IMR-90 (cell line): ENCODE measurements at places on chromosomes 6 and 20.

GRCh38 chr6:11848346-11848651 is 69.7 kb upstream of the ADTRP start:
- peak; percentile 35 for DNase-seq

- DNase-seq: no peak
Observed at GRCh38 chr6:111846492-111847409, 26.5 kb downstream of the FYN start.

DNA sequence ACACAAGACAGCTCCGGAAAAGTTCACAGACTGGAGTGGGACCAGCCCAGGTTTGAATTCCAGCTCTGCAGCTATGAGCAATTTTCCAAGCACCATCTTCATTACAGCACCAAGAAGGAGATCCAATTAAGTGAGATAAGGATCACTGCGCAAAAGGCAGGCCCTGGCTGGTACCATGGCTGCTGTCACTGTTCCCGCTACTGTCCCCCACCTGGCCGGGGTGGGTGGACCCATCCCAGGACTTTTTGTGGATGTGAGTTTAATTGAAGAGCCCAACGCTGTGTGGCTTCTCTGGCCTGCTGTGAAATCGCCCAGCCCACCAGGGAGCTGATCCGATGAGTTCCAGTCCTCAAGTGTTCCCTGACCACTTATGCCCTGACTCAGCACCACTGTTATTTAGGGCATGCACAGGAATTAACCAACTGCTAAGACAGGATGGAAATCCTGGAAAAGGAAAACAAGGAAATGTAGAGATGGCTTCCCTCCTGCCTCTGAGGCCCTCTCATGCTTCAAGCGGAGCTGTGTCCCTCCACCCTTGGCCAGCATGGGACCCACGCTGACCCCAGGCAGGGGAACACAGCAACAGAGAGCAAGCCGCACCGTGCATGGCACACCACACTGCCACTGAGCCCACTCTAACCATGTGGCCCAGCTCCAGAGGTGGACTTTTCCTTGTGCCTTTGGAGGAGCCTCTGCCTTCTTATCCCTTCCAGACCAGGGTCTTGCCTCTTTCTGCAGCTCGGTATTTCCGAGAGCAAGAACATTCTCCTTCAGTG is 150.0 kb upstream of the CST7 start:
- DNase-seq: no peak

DNA sequence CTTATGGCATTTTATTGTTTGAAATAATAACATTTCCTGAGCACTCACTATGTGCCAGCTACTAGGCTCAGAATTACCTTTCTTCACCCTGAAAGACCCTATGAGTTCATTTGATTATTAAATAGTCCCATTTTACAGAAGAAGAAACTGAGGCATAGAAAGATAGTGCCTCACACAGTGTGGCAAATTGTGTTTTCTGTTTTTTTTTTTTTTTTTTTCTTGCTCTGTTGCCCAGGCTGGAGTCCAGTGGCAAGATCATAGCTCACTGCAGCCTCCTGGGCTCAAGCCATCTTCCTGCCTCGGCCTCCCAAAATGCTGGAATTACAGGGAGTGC is 59.7 kb upstream of the PTPN1 start:
- no peak for DNase-seq

GRCh38 chr20:47674686-47675085 is 110.6 kb downstream of the SULF2 start:
- no peak for DNase-seq

DNA sequence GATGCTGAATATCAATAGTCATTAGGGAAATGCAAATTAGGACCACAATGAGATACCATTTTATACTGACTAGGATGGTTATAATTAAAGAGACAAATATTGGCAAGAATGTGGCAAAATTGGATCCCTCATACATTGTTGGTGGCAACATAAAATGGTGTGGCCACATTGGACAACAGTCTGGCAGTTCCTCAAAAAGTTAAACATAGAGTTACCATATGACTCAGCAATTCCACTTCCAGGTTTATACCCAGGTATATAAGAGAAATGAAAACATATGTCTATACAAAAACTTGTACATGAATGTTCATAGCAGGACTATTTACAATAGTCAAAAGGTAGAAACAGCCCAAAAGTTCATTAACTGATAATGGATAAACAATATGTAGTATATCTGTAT is 2.0 kb upstream of the CRIP3 start:
- no peak for DNase-seq

DNA sequence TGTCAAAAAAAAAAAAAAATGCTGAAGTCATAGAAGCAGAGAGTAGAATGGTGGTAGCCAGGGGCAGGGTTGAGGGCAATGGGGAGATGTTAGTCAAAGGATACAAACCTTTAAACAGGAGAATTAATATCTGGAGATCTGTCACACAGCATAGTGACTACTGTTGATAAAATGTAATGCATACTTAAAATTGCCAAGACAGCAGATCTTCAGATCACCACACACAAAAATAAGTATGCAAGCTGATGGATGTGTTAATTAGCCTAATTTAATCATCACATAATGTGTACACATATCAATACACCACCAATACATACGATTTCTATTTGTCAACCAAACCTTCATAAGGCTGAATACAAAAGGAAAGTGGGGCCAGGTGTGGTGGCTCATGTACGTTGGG is 83.5 kb upstream of the PHACTR3 start:
- no peak for DNase-seq

- no peak for DNase-seq
Observed at GRCh38 chr6:92114091-92114675, 1305.2 kb downstream of the EPHA7 start.

DNA sequence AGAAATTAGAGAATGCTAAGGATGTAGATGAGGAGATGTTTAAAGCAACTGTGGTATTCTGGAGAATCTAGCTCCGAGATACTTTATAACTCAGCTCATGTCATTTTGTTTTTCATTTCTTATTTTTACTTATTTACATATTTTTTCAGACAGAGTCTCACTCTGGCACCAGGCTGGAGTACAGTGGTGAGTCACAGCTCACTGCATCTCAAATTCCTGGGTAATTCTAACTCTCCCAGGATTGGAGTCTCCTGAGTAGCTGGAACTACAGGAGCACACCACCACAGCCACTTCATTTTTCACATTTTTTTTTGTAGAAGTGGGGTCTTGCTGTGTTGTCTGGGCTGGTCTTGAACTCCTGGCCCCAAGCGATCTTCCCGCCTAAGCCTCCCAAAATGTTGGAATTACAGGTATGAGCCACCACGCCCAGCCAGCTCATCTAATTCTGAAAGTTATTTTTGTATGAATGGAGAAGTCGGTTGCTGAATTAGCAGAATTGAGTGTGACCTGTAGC is 94.3 kb upstream of the FAM8A1 start:
- peak; percentile 67 for DNase-seq

DNA sequence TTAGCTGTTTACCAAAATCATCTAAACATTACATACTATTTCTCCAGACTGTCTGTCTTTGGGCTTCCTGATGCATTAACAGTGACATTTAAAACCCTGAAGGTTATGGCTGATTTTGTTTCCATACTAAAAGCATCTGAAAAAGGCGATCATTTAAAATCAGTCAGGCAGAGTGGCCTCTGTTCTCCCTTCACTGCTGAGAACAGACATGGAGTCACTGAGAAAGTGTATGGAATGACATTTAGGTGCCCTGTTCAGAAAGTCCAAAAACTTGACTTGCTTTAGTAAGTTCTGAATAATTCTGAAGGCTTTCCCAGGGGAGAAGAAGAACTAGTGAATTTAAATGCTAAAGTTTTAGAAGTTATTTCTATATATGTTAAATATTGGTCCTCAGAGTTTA is 83.0 kb downstream of the MAP7 start:
- DNase-seq: no peak

GRCh38 chr6:101232961-101233360 is 160.5 kb upstream of the GRIK2 start:
- no peak for DNase-seq

DNA sequence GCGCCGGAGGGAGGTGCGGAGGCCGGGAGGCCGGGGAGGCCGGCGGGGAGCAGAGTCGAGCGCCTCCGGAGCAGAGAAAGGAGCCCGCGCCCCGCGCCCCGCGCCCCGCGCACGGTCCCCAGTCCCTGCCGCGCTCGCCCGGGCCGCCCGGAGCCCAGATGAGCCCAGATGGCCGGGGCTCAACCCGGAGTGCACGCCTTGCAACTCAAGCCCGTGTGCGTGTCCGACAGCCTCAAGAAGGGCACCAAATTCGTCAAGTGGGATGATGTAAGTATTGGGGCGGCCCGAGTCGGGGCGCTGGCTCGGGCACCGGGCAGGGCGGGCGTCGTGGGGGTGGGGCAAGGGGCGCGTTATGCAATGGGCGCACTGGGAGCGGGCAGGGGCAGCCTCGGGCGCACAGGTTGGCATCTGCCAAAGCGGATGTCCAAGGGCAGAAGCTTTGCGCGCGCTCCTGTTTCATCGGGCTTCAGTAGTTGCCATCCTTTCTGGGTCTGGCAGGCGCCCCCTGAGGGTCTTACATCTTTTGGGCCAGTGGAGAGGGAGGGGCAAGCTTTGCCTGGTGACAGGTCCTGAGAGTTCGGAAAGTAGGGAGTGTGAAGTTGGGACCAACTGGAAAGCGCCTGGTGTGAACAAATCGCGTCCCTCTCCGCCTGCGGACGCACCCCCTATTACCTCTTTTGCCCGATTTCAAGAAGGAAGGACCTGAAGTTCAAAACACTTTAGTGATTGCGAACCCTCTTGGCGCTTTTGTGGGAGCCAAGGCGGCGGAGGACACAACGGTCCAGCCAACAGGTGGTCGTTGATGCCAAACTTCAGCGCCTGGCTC is 631 bp downstream of the PLCB1 start:
- no peak for DNase-seq

GRCh38 chr6:112029045-112029822 is 24.7 kb upstream of the CCN6 start:
- peak; percentile 74 for DNase-seq

- DNase-seq: no peak
Observed at GRCh38 chr6:3848380-3848779, 793 bp upstream of the FAM50B start.

GRCh38 chr6:124757560-124757959 is 204.7 kb upstream of the RNF217 start:
- no peak for DNase-seq

DNA sequence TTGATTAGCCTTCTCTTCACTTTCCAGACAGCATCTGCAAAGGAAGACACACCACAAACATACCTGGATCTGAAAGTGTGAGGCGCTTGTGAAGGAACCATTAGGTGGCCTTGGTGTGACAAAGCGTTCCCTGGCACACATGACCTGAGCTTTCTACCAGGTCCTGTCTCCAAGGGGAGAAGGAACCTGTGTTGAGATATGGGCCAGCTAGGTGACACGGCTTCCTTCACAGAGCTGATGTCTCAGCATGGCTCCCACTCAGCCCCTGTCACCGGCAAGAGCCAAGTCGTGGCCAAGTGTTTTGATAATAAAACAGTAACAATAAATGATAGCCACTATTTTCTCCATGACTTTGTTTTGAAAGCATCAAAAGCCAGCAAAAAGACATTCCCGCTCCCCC is 20.3 kb upstream of the TAGAP start:
- DNase-seq: no peak

GRCh38 chr20:15902493-15902892 is 670.8 kb downstream of the KIF16B start:
- DNase-seq: no peak

- no peak for DNase-seq
Observed at GRCh38 chr6:6858533-6858982, 249.2 kb upstream of the RREB1 start.

DNA sequence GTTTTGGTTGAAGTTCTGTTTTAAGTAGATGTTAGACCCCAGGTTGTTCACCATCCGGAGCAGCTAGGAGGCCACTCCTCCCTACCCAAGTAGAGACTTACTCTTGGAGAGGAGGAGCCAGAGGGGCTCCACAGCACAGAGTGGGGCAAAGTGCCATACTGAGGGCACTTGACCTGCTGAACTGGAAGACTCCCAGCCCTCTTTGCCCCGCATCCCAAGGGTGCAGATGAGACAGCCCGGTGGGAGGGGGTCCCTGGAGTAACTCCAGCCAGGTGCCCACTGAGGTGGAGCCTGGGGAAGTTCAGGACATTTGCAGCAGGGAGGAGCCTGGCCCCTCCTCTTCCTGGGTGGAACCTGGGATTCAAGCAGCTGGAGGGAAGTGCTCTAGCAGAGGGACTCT is 102.1 kb upstream of the GPR6 start:
- DNase-seq: no peak

GRCh38 chr20:10347086-10347880 is 86.7 kb downstream of the MKKS start:
- no peak for DNase-seq

- no peak for DNase-seq
Observed at GRCh38 chr6:37845026-37845911, 25.7 kb downstream of the ZFAND3 start.

- DNase-seq: peak; percentile 35
Observed at GRCh38 chr6:56499095-56499494, 143.6 kb downstream of the DST start.

- DNase-seq: peak; percentile 74
Observed at GRCh38 chr6:121584586-121585369, 149.3 kb downstream of the GJA1 start.

DNA sequence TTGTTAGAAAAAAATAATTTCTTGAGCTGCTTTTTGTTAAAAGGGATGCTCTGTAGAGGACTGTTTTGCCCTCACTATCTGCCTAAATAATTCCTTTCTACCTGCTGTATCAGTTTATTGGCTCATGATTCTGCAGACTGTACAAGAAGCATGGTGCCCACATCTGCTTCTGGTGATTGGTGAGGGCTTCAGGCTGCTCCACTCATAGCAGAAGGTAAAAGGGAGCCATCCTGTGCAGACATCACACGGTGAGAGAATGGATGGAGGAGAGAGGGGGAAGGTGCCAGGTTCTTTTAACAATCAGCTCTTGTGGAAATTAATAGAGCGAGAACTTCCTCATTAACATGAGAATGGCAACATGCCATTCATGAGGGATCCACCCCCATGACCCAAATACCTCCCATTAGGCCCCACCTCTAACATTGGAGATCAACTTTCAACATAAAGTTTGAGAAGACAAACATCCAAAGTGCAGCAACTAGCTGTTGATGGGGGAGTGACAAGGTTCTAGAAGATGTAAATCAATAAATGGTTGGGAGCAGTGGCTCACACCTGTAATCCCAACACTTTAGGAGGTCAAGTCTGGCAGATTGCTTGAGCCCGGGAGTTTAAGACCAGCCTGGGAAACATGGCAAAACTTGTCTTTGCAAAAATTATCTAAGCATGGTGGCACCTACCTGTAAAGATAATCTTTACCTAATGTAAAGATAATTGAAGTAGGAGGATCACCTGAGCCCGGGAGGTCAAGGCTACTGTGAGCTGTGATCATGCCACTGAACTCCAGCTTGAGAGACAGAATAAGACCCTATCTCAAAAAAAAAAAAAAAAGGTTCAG is 15.7 kb upstream of the AHCY start:
- no peak for DNase-seq

- DNase-seq: peak; percentile 64
Observed at GRCh38 chr20:1868856-1869255, 26.4 kb upstream of the SIRPA start.
